Adipocyte (in vitro differentiated cells): ENCODE measurements at places on chromosomes 2 and 18.

DNA sequence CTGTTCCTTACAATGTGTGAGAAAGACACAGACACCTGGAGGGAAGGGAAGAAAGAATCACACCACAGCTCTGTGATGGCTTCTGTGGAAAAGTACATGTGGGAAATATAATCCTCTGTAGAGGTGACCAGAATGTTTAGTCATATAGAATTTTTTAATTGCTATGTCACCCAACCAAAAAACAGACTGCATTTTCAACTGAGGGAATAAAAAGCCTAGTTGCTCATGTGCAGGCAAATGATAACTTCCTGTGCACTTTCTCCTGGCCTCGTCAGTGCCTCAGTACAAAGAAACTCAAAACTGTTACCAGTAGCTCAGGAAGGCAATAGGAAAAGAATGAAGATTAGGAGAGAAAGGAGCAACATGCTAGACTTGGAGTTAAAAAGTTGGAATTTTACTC is 326.8 kb downstream of the OSR1 start:
- no peak for DNase-seq

- DNase-seq: no peak
These were observed 33.7 kb downstream of the OTOF start for GRCh38 chr2:26444236-26444635.

DNA sequence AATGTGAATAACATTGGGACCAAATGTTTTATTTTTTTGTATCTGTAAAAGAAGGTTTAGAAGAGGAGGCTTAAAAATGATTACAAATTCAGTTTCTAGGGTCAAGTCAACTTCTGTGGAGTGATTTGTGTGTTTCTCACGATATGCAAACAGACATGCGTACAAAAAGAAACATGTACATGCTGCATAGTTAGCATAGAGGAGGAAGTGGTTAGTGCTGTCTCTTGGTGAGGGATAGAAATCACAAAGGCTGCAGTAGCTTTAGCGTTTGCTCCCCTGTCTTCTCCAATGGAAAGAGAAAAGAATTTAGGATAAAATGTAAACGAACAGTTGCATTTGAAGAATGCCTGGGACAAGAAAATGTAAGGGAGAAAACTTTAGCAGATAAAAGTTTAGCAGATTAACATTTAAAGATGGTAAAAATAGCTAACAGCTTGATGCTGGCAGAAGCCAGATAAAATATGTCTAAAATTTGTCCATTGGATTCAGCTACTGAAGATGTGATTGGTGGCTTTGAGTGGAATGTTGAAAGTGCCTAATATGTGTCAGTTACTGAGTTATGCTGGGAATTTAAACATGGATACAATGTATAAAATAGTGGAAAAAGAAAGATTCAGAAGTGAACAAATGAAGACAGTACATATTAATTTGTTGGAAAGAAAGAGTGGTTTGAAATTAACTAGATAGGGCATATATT is 44.9 kb downstream of the MALT1 start:
- no peak for DNase-seq

- DNase-seq: peak; percentile 16
These were observed 471.6 kb downstream of the DLGAP1 start for GRCh38 chr18:3983351-3983969.

DNA sequence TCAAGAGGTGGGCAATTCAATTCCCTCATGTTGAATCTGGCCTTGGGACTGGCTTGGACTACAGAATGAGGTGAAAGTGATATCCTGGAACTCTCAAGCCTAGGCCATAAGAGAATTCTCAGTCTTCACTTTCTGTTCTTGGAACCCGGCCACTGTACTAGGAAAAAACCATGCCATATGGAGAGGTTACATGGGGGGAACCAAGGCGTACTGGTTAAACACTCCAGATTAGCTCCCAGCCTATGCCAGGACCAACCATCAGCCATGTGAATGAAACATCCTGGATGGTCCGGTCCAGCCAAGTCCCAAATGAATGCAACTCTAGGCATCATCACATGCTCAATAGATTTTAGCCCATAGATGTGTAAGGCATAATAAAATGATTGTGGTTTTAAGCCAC is 56.4 kb downstream of the ZNF385B start:
- no peak for DNase-seq

DNA sequence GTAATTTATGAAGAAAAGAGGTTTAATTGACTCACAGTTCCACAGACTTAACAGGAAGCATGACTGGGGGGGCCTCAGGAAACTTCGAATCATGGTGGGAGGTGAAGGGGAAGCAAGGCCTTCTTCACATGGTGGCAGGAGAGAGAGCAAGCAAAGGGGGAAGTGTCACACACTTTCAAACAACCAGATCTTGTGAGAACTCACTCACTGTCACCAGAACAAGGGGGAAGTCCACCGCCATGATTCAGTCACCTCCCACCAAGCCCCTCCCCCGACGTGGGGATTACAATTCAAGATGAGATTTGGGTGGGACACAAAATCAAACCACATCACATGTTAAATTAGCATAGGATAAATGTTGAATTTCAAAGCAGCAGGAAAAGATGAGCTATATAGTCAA is 56.2 kb downstream of the STRADB start:
- no peak for DNase-seq

DNA sequence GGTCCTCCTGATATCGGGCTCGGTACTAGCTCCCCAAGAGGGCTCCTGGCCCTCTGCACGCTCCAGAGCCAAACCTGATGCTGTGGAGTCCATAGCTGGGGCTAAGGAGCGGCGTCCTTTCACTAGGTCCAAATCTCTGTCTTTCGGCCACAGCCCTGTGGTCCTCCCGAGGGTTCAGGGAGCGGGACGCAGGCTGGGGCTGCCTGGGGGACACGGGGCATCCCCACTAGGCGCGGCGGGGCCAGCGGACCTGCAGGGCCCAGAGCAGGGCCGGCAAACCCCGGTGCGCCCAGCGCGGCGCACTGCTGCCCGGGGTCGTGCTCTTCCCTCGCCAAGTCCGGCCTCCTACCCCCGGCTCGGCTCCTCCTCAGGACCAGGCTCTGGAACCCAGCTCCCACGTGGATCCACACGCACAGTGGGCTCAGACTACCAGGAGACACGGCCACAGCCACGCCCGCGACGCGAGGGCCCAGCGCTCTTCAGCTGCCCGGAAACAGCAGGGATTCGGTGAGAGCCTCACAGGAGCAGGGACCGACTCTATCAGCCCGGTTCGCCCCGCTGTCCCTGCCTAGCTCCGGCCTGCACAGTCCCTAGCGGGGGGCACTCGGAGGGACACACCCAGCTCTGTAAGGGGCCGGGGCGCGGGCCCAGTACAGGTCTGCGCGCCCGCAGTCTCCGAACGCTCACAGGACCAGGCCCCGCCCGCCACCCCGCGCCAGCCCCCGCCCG is 593 bp downstream of the ZNF514 start:
- DNase-seq: peak; percentile 64

DNA sequence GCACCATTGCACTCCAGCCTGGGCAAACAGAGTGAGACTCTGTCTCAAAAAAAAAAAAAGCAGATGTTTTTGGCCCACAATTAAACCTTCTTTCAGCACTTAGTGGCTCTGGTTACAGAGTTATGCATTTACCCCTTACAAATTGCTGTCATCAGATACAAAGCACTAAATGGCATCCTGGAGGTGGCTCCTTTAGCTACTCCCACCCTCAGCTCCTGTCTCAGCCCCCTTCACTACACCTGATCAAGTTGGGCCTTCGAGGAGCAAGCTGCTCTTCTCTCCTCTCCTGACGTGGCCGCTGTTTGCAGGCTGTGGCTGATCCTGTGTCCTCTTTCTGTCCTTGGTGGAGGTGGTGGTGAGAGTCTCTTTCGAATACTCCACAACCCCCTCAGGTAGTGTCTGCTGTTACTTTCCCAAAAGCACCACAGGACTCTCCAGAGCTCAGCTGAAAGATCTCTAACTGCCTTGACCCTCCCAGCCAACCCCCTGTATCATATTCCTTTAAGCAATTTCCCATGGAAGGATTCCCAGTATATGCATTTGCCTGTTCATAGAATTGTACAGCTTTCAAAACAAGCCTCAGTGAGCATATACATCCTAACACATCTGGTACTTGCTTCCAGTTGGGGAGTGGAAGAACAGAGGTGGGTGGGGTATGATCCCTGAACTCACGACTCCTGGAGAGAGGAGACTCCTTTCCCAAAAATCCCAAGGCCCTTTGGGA is 285.9 kb downstream of the CLIP4 start:
- no peak for DNase-seq

DNA sequence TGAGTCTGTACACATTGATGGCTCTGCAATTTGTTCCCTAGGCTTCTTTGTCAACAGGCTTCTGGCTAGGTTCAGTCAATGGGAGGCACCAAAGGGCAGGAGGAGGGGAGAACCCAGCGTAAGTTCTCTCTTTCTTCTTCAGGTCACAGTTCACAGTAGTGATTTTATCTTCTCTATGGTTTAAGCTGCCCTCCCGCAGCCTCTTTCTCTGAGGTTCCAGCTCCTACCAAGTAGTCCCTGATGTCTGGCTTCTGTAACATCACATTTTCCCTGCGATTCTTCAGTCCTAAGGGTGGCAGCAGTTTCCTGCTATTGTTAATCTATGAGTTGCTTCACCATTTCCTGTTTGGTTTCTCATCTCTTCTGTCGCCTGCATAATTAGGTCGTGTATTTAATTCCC is 107.4 kb downstream of the CPO start:
- DNase-seq: no peak

- no peak for DNase-seq
These were observed 15.7 kb upstream of the GPR17 start for GRCh38 chr2:127630096-127630863.

GRCh38 chr2:203330434-203330833 is 2.2 kb downstream of the ABI2 start:
- peak; percentile 90 for DNase-seq

GRCh38 chr2:224956706-224957105 is 85.6 kb downstream of the DOCK10 start:
- no peak for DNase-seq

- DNase-seq: peak; percentile 37
These were observed 199.8 kb downstream of the PLCL1 start for GRCh38 chr2:198004173-198004572.

- DNase-seq: no peak
These were observed 4.1 kb upstream of the TNP1 start for GRCh38 chr2:216863946-216864345.

DNA sequence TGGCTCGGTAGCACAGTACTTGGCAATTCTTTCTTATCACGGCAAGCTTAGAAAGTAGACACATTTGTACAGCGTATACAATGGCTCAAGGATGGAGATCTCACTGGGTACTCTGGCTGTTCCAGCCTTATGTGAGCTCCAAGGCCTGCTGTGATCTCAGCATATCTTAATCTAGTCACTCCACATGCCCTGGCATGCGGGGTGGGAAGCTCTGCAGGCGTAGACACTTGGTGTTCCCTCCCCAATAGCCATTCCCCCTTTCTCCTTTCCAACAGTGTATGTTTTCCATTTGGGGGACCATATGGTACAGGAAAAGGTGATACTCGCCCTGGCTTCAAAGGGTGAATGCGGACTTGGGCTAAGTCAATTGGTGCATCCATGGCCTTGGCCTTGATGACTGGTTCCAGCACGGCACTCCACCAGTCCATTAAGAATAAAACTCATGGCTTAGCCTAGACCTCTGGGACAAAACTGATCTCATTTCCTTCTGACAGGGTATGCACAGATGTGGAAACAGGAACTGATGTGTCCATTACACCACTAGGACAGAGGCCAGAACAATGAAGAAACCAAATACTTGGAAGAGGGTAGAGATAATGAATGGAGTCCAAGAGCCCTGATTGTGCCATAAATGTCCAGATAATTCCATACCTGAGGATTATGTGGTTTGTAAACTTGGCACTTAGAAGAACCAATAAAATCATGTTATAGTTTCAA is 28.4 kb downstream of the TGIF1 start:
- no peak for DNase-seq

GRCh38 chr2:234911271-234911670 is 40.5 kb upstream of the SH3BP4 start:
- peak; percentile 68 for DNase-seq

DNA sequence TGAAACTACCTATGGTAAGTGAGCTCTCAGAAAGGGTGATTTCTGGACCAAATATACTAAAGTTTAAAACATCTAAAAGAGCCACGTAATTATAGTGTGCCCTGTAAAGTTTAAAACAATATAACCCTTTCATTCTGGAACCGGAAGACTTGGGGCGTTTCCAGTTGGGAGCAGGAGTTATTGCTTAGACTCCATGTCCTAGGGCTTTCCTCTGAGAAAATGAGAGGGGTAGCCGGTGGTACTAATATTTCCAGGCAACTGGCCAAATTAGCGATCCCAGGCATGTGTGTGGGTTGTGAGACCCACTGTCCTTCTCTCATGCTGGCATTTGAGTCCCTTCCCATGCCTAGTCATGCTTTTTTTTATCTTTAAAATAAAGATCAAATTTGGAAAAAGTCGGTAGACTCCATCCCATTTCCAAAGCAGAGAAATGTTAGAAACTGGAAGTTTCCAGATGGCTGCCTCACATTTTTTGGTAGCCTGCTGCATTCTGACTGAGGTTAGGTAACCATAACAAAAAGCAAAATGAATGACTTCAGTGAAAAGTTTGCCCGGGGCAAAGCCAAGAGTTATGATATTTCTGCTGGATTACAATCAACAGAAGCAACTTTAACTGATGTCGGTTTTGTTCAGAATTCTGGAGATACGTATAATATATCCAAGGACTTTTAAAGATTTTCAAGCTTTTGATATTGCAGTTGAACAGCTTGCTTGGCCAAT is 227.4 kb downstream of the SS18 start:
- DNase-seq: peak; percentile 40

DNA sequence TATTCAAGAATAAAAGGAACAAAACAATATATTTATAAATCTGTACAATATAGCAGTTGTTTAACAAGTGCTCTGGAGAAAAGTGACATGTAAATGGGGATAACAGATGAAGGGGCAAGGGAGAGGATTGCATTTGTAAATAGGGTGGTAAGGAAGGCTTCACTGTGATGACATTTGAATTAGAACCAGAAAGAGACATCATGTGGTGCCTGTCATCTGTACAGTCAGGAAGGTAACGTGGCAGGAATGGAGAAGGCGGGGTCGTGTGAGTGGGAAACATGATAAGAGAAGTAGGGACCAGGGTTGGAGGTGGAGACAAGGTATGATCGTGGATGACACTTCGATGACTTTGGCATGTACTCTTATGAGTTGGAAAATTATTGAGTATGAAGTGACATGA is 1393.6 kb upstream of the NXPH2 start:
- no peak for DNase-seq

DNA sequence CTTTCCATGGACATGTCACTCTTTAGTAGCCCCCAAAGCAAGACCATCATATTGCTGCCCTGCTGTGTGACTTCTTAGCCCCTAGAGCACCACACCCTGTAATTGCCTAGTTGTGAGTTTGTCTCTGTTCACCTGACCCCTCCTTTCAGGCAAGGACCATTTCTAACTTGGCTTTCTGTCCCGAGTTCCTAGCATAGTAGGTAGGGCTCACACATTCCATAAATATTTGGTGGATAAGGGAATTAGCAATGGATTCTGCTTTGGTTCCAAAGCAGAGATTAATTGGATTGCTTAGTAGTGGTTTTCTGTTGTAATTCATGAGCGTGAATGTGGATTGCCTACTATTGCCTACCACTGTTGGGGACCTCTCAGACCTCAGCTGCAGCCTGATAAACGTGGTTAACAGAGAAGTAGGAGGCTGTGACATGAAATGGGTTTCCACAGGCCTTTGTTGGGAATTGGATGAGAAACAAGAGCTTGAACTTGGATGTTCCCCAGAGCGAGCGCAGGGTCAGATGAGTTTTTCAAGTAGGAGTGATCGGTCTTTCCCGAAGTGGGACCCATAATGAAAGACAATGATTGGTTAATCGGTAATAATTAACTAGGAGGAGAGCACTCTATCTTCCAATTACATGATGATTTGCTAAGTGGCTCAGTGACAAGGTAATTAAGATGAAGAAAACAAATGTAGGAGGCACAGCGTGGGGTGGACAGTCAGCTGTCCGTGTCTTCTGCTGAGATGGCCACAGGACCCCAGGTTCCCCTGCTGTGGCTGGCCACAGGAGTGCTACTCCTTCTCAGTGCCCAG is 13.4 kb upstream of the UGT1A1 start:
- no peak for DNase-seq
